ENCODE measurements at places on chromosomes 16 and 17.
A peak's percentile ranks its signal among the peaks of the same experiment; 100 is the strongest.

- peak; percentile 57 for DNase-seq
Measured at GRCh38 chr16:77211880-77212740, 12.9 kb downstream of the SYCE1L start.

- DNase-seq, result no peak
Measured at GRCh38 chr16:60142619-60143347, 1408.7 kb upstream of the GOT2 start.

DNA sequence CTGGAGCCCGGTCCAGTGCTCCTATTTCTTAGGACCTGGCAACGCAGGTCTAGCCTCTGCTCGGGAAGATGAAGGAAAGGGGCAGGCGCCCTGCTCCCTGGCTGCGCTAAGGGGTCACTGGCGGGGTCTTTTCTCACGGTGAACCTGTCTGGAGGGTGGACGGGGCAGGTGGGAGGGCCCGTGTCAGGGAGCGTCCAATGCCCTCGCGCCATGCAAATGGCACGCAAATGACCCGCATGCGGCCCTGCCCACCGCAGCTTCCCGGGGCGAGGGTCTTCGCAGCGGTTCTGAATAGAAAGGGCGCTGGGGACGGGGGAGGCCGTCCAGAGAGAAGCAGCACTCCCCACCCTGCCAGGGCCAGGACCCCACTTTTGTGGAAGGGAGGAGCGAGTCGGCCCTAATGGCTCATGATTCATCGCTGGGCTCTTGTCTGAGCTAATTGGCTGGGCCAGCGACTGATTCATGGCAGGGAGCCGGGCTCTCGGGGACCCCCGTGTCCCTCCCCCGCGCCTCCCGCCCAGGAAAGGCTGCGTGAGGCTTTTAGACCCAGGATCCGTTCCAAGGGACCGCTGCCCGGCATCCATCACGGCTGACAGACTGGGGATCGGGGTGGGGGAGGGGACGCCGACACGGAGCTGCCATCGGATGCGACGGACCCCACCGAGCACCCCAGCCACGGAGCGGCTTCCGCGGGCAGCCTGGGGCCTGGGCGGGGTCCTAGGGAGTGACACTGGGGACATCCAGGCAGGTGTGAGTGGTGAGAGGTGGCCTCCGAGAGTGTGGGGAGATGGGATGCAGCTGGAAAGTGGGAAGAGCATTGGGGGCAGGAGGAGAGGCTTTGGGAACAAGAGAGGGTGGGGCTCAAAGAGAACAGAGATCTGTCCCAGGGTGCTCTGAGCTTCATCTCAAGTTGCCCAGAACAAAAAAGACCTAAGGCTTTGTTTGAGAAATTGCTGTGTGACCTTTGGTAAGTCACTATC lies 25.0 kb upstream of the NGFR start:
- no peak for DNase-seq

GRCh38 chr17:82225368-82226029 lies 3.3 kb upstream of the SLC16A3 start:
- no peak for DNase-seq

DNA sequence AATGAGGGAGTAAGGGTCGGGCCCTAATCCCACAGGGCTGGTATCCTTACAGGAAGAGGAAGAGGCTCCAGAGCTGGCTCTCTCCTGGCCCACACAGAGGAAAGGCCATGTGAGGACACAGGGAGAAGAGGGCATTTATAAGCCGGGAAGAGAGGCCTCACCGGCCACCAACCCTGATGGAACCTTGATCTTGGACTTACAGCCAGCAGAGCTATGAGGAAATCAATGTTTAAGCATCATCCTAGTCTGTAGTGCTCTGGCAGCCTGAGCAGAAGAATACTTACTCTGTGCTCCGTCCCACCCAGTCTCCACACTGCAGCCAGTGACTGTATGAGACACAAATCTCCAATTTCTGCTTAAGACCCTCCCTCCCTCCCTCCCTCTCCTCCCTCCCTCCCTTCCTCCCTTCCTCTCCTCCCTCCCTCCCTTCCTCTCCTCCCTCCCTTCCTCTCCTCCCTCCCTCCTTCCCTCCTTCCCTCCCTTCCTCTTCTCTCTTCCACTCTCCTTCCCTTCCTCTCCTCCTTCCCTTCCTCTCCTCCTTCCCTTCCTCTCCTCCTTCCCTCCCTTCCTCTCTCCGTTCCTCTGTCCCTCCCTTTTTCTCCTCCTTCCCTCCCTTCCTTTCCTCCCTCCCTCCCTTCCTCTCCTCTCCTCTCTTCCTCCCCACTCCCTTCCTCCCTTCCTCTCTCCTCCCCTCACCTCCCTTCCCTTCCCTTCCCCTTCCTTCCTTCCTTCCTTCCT lies 8.9 kb upstream of the TMEM220 start:
- no peak for DNase-seq

DNA sequence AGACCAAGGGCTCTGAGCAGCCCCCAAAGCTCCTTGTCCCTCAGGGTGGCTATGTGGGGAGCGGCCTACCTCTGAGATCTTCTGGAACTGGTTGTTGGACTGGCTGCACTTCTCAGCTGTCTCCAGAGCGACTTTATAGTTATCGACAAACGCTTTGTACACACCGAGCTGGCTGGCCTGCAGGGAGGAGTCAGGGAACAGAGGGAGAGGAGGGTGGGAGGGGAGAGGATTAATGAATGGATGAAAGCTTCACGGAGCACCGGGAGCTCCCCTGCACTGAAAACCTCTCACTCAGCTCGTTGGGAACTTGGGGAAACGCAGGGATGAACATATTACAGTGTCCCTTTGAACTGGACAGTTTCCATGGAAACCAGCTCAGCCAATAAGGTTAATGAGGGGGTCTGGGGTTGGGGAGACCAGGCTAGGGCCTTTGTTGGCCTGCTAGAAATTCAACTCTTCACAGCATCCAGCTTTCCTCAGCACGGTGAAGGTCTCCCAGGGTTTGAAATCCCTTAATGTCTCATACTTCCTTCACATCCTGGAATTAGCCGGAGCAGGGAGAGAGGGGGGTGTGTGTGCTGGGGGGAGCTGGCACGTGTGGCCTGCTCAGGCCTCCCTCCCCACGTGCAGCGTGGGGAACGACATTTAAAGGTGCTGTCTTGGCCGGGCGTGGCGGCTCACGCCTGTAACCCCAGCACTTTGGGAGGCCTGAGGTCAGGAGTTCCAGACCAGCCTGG lies 86.7 kb downstream of the TIMM22 start:
- no peak for DNase-seq

DNA sequence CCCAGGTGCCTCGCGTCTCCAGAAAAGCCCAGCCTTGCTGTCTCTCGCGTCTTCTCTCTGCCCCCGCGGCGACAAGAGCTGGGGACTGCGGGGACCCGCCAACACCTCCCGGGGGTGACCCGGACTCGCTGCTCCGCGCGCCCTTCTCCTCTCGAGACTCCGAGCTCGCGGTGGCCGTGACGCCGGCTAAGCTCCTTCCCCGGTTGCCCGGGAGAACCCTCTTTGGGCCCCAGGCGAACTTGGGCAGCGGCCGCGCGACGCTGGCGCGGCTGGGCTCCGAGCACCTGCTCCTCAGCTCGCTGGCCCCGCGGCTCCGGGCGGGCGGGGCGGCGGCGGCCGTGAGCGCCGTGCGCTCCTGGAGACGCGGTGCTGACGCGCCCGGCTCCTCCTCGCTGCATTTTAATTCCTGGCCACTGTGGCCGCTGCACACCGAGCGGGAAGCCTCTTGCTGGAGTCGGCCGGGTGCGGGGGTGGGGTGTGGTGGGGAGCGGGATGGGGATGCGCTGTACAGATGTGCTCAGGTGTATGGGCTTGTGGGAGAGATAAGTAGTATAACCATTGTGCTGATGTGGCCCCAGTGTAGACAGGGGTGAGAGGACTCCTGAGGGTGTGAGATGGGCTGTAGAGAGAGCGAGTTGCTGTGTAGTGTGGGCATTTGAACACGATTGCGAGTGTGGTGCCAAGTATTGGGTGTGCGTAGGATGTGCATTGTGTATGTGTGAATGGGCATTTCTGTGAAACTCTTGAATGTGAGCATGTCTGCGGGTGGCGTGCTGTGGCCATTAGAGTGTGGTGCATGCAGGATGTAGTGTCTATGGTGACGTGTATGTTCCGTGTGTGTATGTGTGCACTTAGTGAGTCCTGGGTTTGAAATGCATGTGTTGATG lies at the start of gene ASIC2:
Gene ASIC2 (minus strand): TSS at position 315 of the 887 bp plus-strand sequence.
- DNase-seq, result no peak

DNA sequence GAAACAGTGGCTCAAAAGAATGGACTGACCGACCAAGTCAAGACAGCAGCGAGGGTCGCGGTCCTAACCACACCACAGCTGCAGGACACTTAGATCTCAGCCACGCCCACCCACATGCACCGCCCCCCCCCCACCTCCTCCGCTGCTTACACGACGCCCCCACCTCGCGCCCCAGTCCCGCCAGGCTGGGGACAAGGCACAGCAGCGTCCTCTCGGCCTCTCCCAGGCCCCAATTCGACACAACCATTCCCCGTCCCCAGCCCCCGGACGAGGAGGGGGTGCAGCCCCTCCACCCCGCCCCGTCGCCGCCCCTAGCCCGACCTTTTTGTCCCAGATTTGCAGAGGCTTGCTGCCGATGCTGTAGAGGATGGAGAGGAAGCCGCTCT lies 477 bp downstream of the CFAP20 start:
- no peak for DNase-seq

DNA sequence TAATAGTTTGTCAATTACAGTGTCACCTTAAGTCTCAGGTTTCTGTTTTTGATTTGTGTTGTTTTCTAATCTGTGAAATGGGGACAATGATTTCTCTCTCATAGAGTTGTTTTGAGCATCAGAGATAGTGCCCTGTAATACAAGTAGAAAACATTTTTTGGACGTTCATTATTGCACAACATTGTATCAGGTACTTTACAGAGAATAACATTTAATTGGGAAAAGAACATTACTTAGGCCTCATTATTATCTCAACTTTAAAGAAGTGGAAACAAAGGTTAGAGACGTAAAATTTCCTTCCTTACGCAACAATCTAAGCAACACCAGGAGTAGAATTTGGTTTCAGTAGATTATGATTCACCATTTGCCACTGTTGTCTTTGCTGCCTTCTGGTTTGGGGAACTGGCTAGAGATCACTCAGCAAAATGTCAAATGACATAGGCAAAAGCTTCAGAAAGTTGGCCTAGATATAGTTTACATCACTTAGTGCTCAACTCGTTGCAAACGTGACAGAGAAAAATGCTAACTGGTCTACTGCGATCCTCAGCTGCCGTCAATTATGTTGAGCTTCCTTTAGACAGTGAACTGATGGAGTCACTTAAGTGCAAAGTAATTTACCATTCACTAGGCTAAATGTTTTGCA lies 1026.8 kb downstream of the CDH11 start:
- DNase-seq, result no peak

DNA sequence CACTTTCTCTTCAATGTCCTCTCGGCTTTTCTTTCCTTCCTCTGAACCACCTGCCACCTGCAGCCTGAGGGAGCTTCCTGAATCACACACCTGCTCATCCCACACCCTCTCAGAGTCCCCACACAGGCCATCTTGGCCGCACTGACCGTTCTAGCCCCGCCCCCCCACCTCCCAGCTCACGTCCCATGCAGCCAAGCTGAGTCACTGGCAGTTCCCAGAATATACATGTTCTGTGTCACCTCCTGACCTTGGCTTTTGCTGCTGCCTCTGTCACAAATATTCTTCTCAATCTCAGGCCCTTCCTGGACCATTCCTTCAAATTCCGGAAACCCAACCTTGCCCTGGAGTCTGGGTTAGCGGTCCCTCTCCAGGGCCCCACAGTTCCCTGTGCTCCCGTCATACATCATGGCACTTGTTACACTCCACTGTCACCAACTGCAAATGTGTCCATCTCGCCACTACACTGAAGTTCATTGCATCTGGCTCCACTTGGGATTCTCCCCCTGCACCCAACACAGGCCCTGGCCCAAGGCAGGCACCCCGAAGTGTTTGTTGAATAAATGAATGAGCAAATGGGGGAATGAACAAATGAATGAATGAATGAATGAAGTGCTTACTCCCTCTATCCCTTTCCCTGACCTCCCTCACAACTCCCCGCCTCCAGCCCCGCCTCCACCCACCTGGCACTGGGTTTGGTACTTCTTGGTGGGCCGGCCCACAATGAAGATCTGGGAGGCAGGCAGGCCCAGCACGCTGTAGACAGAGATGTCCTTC lies 12.8 kb downstream of the PIMREG start:
- no peak for DNase-seq

- DNase-seq, result no peak
Measured at GRCh38 chr17:31835984-31836383, 23.1 kb downstream of the COPRS start.

Data from stimulated activated CD8-positive, alpha-beta memory T cell treated with anti-CD3 and anti-CD28 coated beads, Interleukin-2, amount 100 ng/mL, for 1 hour (primary cell).